ENCODE measurements at places on chromosomes 5 and 9.

GRCh38 chr5:34669931-34670516 lies 13.9 kb downstream of the RAI14 start:
- no peak for DNase-seq

DNA sequence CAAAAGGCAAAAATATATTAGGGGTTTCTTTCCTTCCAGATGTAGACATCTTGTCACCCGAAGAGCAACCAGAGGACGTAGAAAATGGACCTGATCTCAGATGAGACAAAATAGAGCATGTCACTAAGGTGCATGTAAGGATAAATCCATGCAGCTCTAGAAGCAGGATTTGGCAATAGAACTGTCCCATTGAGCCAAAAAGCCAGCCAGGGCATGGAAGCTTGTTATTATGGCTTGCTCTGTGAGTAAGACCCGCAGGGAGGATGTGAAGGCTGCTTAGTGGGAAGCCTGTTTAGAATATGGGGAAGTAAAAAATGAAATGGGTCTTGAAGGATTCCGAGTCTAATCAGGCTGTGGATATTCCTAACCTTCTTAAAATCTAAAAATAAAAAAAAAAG lies 165.6 kb upstream of the MPDZ start:
- no peak for DNase-seq

GRCh38 chr5:43193894-43194265 lies 1.9 kb downstream of the NIM1K start:
- DNase-seq = no peak

DNA sequence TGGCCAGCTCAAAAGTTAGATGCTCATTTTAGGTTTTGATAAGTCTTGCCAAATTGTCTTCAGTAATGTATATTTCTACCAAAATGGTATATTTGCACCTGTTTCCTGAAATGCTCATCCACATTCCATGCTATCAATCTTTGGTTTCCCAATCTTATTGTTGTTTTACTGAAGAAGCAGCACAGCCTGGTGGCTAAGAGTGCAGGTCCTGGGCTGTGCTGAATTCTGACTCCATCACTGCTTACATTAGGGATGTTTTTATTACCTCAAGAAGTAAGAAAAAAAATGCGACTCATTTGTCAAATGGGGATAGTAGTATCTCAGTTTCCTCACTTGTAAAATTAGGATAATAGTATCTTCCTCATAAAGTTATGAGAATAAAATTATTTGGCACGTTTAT lies 13.6 kb upstream of the S100Z start:
- DNase-seq = no peak

DNA sequence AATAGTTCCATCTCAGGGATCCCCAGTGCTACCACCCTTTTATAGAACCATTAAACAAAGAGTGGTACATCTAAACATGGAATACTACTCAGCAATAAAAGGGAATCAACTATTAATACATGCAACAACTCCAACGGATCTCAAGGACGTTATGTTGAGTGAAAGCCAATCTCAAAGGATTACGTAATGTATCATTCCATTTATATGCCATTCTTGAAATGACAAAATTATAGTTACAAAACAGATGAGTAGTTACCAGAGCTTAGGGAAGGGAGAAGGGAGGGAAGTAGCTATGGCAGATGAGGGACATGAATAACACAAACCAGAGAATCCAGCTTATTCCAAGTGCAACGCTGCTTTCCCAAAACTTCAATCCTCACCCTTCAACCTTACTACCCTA lies 69.5 kb downstream of the ACTL7B start:
- no peak for DNase-seq

GRCh38 chr9:83185488-83186154 lies 122.7 kb upstream of the RASEF start:
- DNase-seq = no peak

DNA sequence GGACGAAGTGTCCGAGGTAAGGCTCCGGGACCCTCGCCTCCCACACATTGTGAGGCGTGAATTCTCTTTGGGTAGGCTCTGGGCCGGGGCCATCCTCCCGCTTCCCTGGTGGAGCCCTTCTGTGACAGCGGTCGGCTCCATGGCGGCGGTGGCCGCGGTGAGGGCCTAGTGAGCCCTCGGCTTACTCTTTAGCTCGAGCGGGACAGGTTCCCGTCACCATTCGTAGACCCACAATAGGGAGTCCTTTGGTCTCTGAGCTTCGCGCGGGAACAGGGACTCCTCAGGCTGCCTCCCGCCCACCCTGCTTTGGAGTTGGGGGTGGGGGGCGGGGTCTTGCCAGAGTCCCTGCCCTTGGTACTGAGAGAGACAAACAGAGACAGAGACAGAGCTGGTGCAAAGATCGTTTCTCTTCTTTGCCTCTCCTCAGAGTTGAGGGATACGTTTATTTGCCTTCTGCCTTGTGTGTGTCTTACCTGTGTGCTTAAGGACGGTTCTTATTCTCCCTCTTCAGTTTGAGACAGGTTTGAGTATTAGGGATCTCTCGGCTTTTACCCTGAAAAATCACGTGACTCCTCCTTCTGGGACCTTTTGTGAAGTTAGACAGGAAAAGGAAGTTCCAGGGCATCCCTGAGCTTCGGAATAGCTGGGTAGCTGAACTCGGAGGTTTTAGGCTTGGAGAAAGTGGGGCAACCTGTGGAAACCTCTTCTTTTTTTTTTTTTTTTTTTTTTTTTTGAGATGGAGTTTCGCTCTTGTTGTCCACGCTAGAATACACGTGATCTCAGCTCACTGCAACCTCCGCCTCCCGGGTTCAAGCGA lies 833 bp downstream of the ANKHD1 start:
- peak; percentile 46 for DNase-seq

DNA sequence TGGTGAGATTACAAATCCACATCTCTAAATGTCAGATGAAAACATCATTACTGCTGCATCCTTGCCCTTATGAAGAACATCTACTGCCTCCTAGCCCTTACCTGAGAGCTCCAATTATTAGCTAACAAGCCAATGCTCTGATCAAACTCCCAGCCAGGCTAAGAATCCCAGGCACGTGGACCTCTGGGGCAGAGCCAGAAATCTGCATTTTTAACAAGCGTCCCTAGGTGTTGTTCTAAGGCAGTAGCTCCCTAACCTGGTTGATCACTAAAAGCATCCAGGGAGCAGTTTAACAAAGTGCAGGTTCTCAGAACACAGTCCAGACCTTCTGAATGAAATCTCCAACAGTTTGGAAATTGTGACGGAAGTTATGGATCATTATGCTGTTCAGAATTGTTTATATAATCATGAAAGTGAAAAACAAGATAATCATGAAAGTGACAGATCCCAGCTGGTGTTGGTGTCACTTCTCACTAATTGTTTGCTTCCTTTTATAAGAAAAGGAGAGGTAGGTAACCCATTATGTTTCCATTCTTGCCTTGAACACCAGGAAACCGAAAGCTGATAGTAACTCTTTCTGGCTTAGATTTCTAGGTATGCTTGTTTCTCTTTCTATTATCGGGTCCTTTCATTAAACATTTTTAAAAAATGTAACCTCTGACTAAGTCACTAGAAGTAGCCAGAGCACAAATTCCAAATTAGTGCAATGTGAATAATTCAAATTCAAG lies 216.5 kb upstream of the NR4A3 start:
- DNase-seq = no peak

GRCh38 chr9:106383072-106383471 lies 479.9 kb upstream of the ZNF462 start:
- DNase-seq = no peak
